ENCODE measurements at places on chromosomes 3 and 15.

DNA sequence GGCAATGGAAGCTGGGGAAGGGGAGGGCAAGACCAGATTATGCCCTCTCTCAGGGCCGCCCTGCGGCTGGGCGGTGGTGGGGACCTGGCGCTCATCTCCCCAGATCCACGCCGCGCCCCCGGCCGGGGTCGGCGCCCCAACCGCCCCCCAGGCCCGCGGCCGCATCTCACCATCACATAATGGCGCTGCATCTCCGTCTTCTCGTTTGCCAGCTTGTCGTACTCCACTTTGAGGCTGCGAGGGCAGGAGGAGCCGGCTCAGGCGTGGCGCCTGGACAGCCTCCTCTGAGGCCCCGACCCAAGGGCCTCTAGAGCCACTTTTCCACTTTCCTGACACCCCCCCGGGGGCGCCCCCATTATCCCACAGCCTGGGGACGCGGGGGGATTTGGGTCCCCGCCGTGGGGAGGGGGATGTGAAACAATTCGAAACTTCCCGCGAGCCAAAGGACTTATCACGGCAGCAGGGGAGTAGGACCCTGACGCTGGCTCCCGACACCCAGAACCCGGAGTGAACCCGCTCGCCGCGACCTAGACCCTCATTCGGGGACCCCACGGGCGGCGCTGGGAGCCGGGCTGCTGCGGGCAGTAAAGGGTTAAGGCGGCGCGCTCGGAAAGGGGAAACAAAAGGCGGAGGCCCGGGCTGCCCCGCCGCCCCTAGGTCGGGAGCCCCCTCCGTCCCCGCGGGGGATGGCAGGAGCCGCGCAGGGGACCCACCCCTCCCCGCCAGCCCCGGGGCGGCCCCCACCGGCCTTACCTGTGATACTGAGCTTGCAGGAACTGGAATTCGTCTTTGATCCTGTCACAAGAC, 2.1 kb downstream of the TLE3 start:
- DNase-seq, result no peak

DNA sequence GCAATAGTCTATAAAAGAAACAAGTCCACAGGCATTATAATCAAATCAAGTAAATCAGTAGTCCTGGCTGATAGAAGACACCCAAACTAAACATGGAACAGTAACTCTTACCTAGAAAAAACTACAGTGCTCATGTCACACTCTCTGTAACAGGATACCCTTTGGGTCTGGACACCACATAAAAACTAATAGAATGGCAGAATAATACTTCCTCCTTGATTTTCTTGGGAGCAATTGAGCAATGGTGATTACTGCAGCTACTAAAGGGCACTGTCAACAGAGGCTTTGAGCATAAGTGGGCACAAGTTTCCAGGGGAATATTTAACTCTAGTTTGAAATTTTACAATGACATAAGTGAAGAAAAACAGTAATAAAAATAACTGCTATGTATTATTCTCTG, 59.5 kb downstream of the GLB1 start:
- no peak for DNase-seq

- DNase-seq, result no peak
Measured at GRCh38 chr3:23657647-23658046, 148.1 kb upstream of the UBE2E1 start.

DNA sequence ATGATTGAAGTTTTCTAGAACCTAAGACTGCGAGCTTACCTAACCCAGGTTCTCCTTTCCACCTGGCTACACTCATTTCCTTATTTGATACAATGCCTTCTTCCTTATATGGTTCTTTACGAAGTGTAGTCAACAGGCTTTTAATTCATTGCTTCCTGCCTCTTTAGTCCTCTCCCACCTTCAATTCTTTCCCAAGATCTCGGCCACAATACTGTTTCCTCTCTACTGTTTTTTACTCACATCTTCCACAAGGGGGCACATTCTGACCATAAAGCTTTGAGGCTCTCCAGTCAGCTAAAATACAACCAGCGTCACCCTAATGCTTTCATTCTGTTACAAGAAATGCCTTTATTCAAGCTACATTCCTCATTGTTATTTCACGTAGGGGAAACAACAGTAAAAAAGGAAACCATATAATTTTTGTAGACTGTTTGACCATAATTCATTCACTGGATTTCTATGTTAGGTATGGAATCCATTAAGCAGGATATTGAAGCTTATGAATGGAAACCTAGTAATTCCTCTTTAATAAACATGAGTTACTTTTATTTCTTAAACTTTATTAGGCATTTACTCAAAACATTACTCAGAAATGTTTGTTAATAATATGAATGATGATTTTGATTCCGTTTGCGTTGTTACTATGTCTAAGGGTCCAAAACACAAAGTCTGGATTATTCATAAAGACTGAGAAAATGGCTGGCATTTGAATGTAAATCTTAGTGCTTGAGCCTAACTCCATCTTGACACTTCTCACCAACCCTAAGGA, 29.5 kb upstream of the VEPH1 start:
- no peak for DNase-seq

- no peak for DNase-seq
Measured at GRCh38 chr3:62622553-62623174, 249.3 kb upstream of the FEZF2 start.

GRCh38 chr15:74845208-74845568, 2.2 kb upstream of the ULK3 start:
- no peak for DNase-seq

GRCh38 chr15:57821826-57822225, 115.3 kb downstream of the POLR2M start:
- DNase-seq, result no peak

DNA sequence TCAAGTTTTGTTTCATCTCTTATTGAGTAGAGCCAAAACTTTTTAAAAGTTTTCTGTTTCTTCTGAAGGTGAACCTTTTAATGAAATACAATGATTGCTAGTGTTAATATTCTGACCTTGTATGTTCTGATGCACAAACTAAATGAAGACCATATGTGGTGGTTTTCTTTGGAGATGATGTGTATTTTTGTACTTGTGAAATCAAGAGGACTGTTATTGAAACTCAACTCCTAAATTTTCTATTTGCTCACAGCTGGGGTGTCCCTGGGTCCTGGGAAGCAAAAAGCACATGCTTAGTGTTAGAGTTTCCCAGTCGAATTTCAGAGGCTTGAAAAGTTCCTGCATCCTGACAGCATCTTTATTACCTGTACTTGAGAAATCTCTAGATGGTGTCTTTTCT, 1185.8 kb upstream of the ALCAM start:
- no peak for DNase-seq

GRCh38 chr3:159856590-159857104, 132.0 kb upstream of the IL12A start:
- no peak for DNase-seq

GRCh38 chr3:16509721-16510619, 3.5 kb downstream of the RFTN1 start:
- no peak for DNase-seq

DNA sequence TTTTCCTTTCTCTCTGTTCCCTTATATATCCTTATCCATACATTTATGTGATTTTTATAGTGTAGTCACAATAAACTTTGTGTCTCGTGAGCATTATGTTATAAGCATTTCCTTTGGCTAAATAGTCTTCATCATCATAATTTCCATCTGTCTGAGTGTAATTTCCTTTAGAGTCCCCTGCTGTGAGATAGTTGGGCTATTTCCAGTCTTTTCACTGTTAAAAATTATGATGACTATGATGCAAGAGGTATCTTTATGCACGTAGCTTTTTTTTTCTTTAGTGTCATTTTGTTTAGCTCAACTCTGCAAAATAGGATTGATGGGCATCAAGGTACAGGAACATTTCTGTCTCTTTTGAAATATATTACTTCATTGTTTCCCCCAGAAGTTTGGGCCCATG, 26.9 kb upstream of the CA12 start:
- no peak for DNase-seq

- DNase-seq, result no peak
Measured at GRCh38 chr15:37794947-37795346, 139.5 kb upstream of the TMCO5A start.

DNA sequence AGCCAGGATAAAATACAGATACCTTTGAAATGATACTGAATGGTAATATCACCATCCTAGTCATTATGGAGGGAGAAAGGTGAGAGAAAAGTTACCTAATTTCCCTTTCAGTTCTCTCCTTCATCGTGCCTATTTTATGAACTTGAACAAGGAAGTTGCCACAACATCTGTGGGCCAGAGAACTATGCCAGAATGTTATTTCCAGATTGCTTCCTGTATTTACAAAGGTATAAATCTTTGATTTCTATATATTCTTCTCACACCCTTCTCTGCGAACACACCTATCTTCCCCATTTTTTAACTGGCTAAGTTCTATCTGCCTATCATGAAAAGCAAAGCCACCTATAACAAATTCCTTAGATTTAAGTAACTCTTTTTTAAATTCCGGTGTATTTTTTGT, 163.6 kb upstream of the GRM7 start:
- no peak for DNase-seq

- DNase-seq, result no peak
Measured at GRCh38 chr3:10510086-10510742, 4.8 kb upstream of the ATP2B2 start.

DNA sequence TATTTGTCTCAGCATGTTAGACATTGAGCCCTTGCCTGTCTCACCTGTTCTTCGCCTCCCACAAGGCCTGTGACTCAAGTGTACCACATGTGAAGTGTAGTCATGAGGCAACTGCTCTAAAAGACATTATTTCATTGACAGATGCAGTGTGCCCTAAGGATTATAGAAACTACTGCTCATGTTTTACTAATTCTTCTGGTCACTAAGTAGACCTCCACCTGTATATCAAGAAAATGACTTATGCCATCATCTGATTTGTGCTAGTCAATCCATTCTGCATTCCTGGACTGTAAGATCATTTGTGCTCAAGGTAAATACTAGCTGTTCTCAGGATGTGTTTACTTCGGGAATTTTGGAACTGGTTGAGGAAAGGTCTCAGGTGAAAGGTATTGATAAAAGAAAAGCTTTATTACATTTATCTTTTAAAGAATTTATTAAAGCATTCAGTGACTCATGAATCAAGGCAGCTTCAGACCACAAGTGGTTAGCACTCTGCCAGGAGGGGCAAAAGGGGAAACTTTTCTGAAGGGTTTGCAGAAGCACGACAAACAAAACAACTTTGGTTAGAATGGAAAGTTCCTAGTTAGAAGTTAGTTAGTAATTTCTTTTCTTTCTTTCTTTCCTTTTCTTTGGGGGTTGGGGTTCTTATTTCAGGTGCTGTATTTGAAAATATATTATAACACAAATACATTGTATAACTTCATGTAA, 465.3 kb upstream of the CBLB start:
- no peak for DNase-seq

GRCh38 chr3:187783098-187783497, 37.8 kb upstream of the BCL6 start:
- no peak for DNase-seq

- DNase-seq, result no peak
Measured at GRCh38 chr3:183895296-183895695, 10.6 kb upstream of the PARL start.

DNA sequence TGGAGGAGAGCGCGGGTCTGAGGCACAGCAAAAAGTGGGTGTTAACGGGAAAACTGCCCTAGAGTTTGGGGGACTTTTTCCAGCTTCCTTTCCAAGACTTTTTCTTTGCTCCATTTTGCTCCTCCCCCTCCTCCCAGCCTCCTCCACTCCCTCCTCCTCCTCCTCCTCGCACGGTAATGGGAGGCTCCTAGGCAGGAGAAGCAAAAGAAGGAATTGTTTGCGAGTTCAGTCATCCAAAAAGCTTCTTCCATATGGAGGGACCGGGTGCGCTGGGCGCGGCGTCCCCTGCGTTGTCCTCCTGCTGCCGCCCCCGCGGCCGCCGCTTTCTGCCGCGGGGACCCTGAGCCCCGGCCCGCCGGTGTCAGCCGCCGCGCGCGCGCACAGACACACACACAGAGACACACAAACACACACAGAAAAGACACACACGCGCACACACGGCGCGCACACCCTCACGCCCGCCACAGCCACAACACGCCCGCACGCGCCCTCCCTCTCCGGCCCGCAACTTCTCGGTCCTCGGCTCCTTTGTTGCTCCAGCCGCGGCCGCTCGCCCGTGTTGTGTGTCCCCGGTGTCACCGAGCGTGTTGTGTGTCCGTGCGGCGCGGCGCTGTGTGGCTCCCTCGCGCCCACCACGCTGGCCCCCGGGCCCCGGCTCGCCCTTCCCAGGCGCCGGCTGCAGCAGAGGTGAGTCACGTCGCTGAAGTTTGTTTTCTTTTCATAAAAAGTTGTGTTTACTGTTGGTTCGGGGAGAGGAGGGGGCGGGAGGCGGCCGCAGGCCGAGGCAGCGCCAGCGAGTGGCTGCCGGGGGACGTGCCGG, at the start of gene BOC:
BOC (plus strand) TSS at position 228 of the 820 bp plus-strand sequence. CDS start 38,246 bp downstream, outside the sequence.
- peak; percentile 87 for DNase-seq

DNA sequence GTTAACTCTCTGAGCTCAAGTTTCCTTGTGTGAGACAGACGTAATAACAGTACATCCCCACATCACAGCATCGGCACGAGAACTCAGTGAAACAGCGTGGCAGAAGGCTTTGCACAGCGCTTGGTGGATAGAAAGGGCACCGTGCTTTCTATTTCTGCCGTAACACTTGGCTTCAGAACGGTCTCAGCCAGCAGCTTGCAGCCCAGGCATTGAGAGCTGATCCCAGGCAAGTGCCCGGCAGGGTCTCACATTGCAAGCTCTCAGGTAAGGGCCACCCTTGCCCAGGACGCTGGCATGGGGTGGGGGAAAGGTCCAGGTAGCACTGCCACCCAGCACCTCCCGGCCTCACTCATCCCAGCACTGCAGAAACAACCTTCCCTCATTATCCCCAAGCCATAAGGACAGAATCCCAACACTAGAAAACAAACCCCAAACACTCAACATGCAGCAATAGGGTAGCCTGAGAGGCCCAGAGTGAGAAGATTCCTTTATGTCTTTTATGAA, 70.5 kb upstream of the ITGA11 start:
- no peak for DNase-seq

- peak; percentile 79 for DNase-seq
Measured at GRCh38 chr15:20340931-20341661, 200.5 kb downstream of the GOLGA6L6 start.

GRCh38 chr15:39157882-39158281, 423.0 kb upstream of the THBS1 start:
- DNase-seq, result no peak

DNA sequence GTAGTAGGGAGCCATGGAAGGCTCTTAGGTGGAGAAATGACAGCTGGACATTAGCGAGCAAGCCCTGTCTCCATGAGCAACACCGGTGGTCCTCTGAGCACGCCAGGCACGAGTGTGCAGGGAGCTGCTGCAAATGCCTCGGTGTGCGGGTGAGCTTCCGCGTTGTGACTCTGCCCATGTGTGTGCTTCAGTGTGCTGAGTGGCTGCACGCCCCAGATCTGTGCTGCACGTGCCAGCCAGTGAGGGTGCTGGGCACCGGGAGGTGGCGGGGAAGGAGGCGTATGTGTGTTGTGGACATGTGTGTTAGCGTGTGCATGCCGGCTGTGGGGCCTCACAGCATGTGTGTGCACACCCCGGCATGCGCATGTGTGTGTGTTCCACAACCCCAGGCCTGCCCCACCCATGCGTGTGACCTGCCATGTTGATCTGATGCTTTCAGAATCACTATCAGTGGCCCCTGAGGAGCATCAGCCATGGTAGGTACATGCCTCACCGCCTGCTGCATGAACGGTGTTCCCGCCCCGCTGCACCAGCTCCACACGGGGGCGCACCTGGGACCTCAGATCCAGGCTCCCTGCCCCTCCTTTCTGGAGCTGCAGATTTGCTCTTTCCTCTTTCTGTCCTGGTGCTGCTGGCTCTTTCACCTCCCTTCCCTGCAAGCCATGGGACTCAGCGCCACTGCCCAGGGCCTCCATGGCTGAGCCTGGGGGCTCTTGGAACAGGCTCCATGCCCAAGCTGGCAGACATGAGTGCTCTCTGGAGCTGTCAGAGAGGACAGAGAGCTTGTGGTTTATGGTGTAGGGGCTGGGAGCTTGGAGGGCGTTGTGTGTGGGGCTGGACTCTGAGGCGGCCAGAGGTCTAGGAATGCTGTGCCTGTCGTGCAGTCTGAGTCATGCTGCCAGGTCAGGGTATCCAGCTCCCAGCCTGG, 169.4 kb downstream of the TBC1D2B start:
- DNase-seq, result no peak
